ENCODE measurements at places on chromosomes 12 and 14. TPM values are rescaled to one million over a fixed set of nuclear protein-coding genes. Genes with fewer than 3 reads are reported as not detected.

Gene SLC6A15
- total RNA-seq = 0.58 TPM

Gene PLD4
- 16.2 TPM for total RNA-seq

Gene OTX2
- total RNA-seq = 0.23 TPM

Gene MGP
- 54.7 TPM for total RNA-seq

Gene GNB3
- total RNA-seq = 3.7 TPM

Gene MAP1LC3B2
- total RNA-seq = 0.29 TPM

Gene FANCM
- 10.3 TPM for total RNA-seq

Gene EPYC
- total RNA-seq = not detected

Gene TNFAIP2
- 49.8 TPM for total RNA-seq

Gene OASL
- total RNA-seq = 0.70 TPM

Gene SLC38A4
- 8.8 TPM for total RNA-seq

Gene PLEK2
- total RNA-seq = 1.3 TPM

Gene GLS2
- 2.2 TPM for total RNA-seq

Gene TMEM119
- 29.7 TPM for total RNA-seq

Gene KRT7
- total RNA-seq = 43.1 TPM

Gene PIWIL1
- 0.35 TPM for total RNA-seq

Gene ESRRB
- total RNA-seq = 8.7 TPM

Gene CLEC1B
- total RNA-seq = 1.1 TPM

Gene GXYLT1
- total RNA-seq = 19.2 TPM

Gene KIF26A
- 28.4 TPM for total RNA-seq

Gene TRMT61A
- 12.1 TPM for total RNA-seq

Gene PTCSC3
- not detected for total RNA-seq

Gene LRRK2
- 42.7 TPM for total RNA-seq

Gene DPY19L2
- total RNA-seq = 47.2 TPM

Gene PNP
- 71.3 TPM for total RNA-seq

Gene SSTR1
- total RNA-seq = 0.99 TPM

Gene MYL2
- total RNA-seq = 8.3 TPM

Gene KRT78
- total RNA-seq = not detected

Gene LRRC9
- 6.8 TPM for total RNA-seq

Gene ANGEL1
- 20.1 TPM for total RNA-seq

Gene BEGAIN
- total RNA-seq = 2.8 TPM

Gene PDZRN4
- total RNA-seq = 3.4 TPM

Gene AKAP3
- 1.8 TPM for total RNA-seq

Gene TPH2
- not detected for total RNA-seq

Gene C1QL4
- total RNA-seq = 1.1 TPM

Gene TAS2R7
- not detected for total RNA-seq

Gene EIF2S3B
- total RNA-seq = 0.47 TPM

Gene PLEKHD1
- total RNA-seq = 4.3 TPM

Gene ABCD2
- 0.12 TPM for total RNA-seq

Gene DEGS2
- total RNA-seq = 11.5 TPM

Gene AP5M1
- 32.5 TPM for total RNA-seq

Gene SLC5A8
- 21.5 TPM for total RNA-seq

Gene VRTN
- total RNA-seq = not detected

Gene FOXG1
- 0.06 TPM for total RNA-seq

Gene GRIN2B
- 4.4 TPM for total RNA-seq

Gene FOXN4
- total RNA-seq = 0.29 TPM

Gene CISTR
- not detected for total RNA-seq

Gene MSI1
- total RNA-seq = 4.8 TPM

Gene C3AR1
- 5.8 TPM for total RNA-seq

Gene SPATA7
- 25.7 TPM for total RNA-seq

Gene CMA1
- total RNA-seq = not detected

Measured in metanephros (tissue), 2 donors.